Astrocyte of the cerebellum (primary cell): ENCODE measurements at places on chromosomes 4 and X.

GRCh38 chrX:78105944-78106650, 2.0 kb downstream of the PGK1 start:
- DNase-seq: no peak

DNA sequence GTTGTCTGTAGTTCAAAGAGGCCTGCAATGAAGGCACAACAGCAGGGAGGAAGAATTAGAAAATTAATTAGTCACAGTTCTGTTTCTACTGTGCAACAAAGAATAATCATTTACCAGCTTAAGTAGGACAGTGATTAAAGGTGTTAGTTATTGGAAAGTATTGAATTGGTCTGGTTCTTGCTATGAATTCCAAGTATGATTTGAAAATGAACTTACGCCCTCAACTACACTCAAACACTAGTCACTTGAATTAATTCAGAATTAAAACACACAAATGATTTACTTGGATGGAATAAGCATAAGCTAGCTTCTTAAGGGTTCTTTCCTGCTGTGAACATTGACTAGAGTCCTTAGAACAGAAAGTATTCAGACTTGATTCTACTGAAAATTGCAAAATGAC, 69.9 kb upstream of the EXOC1L start:
- no peak for DNase-seq

- no peak for DNase-seq
Measured at GRCh38 chrX:50814701-50815100, 707 bp upstream of the SHROOM4 start.

DNA sequence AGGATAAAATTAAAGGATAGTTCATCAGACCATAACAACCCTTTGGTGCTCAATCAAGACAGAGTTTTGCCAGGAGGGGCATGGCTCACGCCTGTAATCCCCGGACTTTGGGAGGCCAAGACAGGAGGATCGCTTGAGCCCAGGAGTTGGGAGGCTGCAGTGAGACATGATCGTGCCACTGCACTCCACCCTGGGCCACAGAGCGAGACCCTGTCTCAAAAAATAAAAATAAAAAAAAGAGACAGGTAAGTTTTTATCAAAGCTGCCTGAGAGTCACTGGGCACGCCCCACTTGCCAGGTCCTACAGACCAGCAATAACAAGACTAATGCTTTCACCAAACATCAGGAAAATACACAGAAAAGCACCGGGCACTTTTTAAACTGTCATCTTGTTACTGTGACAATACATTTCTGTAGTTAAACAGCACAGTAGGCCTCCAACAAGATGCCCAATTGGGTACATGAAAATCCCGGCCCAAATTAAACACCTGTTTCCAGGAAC, 765 bp downstream of the CFAP97 start:
- no peak for DNase-seq

DNA sequence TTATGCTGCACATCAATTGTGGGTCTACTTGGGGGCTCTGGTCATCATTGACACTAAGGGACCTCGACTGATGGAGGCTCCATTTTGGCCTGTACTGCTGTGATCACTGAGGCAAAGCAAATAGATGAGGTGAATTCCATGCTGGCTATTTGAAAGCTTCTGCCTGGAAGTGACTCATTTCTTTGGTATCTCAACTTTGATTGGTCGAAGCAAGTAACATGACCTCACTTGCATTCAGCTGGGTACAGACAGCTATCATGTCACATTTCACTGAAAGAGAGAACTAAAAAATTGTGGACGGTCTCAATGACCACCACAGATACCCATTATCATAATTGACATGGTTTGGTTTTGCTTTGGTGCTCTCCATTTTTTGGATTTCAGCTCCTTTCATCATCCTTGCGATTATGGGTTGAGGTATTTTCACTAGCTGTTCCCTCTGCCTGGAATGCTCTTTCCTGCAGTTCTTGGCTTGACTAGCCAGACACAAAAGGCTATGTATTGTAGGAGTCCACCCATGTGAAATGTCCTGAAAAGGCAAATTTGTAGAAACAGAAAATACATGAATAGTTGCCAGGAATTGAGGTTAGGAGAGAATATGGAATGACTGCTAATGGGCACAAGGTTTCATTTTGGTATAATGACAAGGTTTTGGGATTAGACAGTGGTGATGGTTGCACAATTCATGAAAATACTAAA, 369.2 kb upstream of the LCORL start:
- DNase-seq: peak; percentile 60

- DNase-seq: peak; percentile 24
Measured at GRCh38 chrX:110671068-110671803, 124.4 kb downstream of the CHRDL1 start.

DNA sequence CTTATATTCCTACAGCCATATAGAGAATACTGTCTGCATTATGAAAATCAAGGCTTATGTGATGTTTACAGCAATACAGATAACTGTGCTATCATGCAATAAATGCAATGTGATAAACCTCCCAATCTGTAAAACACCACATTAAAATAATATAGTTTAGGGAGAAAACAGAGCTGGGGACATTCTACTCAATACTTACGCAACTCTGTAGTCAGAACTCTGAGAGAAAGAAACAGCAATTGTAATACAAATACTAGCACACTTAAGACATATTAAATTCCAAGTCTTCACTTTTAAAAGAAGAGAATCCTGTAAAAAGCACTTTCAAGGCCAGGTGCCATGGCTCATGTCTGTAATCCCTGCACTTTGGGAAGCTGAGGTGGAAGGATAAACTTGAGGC, 61.4 kb downstream of the ANKRD17 start:
- DNase-seq: no peak

- no peak for DNase-seq
Measured at GRCh38 chrX:130330706-130331105, 9.0 kb upstream of the SLC25A14 start.

GRCh38 chr4:46992338-46992737, 1.0 kb downstream of the GABRA4 start:
- DNase-seq: no peak

GRCh38 chr4:128525387-128525786, 237.8 kb upstream of the PGRMC2 start:
- DNase-seq: no peak

DNA sequence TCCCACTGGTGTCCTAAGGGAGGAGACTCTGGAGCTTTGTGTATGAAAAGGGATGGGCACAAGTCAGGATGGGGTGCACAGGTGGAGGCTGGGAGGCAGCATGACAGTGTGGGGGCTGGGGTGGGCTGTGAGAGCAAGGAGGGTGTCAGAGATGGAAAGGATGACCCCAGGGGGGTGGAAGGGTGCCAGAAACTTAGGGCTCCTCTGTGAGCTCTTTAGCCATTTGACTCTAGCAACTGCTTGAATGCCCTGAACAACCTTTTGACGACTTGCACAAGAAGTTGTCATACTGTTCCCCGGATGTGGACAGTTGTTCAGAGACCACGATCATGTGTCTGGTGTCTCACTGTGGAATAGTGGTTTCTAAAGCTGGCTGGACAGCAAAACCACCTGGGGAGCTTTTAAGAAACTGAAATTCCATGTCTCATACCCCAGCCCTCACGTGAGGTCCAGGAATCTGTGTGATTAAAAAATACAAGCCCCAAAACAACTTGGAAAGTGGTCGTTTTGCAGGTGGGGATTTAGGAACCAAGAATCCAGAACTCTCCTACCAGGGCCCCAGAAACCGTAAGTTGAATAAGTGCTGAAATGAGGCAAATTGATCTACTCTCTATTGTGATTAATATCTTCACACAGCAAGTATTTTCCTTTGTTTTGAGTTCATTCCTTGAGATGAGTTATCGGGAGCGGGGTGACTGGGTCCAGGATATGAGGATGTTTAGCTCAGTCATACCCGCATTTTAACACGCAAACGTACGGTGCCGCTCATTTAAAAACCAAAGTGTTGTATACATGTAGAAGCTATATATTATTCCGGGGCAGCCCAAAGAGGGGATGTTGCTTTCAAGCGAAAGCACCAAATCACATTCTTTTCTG, 3.4 kb downstream of the RHOH start:
- peak; percentile 69 for DNase-seq

GRCh38 chr4:8694651-8695151, 102.1 kb downstream of the CPZ start:
- no peak for DNase-seq

- peak; percentile 81 for DNase-seq
Measured at GRCh38 chr4:185165605-185166063, 22.6 kb downstream of the SLC25A4 start.

- no peak for DNase-seq
Measured at GRCh38 chrX:132488180-132488705, 595 bp downstream of the MBNL3 start.

GRCh38 chrX:11998944-11999343, 139.3 kb upstream of the FRMPD4 start:
- no peak for DNase-seq

- DNase-seq: no peak
Measured at GRCh38 chrX:150477371-150477770, 91.0 kb upstream of the MTM1 start.

DNA sequence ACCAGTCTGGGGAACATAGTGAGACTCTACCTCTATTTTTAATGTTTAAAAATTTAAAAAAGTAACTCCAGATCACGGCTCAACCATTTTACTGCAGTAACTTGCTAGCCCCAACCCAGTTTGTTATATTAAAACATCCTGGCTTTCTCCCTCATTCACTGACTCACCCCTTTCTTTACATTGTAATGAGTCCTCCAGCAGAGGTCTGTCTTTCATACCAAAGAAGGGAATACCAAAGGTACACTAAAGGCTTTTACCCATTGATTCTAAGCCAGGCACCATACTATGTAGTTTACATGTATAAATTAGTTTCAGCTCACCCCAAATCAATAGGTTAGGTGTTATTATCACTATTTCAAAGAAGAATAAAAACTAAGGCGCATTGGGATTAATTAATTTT, 286.9 kb downstream of the PACRGL start:
- DNase-seq: no peak

DNA sequence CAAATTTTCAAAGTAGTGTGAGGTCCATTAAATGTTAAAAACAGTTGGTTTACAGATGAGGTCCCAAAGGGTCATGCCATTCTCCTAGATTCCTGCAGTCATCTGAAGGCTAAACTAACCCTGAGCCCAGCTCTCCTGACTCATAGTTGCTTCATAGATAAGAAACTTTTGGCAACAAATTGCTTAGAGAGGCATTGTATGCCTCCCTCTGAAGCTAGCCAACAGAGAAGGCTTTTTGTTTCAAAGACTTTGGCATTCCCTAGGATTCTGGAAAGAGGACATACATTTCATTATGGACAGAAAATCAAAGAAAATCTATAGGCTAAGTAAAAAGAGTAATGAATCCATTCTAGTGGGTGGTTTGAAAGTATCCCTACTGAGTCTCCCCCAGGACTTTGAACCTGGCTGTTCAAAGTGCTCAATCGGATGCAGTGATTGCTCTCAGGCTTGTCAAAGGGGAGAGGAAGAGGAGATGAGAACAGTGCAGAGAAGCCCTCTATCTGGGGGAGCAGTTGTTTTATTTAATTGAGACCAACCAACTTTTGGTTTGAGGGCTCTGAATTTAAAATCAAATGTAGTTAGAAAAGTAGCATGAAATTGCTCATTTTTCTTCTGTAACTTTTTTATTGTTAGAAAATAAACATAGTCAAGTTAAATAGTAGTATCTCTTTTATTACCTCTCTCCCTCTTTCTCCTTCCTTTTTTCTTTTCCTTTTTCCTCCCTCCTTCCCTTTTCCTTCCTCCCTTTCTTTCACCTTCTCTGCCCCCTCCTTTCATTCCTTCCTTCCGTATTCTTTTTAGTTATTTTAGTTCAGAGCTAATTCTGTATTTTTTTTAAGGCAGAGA, 72.3 kb upstream of the ZNF518B start:
- no peak for DNase-seq

GRCh38 chr4:155569960-155570515, 96.6 kb upstream of the GUCY1A1 start:
- no peak for DNase-seq

- DNase-seq: no peak
Measured at GRCh38 chr4:30903502-30904214, 183.5 kb downstream of the PCDH7 start.
